Stimulated activated CD4-positive, alpha-beta T cell treated with anti-CD3 and anti-CD28 coated beads, TNF-alpha, amount 100 ng/mL, for 48 hours (primary cell): ENCODE measurements at places on chromosomes 11 and 22.

DNA sequence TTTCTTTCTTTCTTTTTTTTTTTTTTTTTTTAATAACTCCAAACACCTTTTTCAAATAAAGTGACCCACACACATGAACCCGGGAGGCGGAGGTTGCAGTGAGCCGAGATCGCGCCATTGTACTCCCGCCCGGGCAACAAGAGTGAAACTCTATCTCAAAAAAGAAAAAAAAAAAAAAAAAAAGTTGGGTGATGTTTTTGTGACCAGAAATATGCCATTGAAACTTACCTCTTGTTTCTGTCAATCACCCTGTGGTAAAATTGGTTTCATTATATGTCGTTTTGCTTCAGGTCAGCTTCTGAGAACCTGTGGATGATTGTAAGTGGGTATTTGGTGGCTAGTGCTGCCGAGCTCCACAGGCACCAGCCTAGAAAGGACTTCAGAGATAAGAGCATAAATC, 238.8 kb downstream of the TBC1D22A start:
- DNase-seq: no peak

DNA sequence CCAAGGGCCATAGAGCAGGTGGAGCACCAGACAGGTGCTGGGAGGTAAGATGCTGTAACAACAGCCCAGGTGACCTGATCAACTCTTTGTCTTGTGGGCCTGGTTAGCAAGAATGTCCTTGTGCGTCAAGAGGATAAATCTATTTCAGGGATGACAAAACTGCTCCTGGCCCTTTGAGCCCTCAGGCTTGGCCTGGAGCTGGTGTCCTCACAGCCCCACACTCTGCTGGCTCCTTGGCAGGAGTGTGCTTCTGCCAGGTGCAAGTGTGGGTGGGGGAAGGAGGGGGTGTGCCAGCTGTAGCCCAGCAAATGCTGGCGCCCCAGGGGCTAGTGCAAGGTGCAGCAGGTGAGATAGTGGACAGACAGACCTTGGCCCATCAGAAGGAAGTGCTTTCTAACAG, 19.5 kb downstream of the AMPD3 start:
- no peak for DNase-seq

DNA sequence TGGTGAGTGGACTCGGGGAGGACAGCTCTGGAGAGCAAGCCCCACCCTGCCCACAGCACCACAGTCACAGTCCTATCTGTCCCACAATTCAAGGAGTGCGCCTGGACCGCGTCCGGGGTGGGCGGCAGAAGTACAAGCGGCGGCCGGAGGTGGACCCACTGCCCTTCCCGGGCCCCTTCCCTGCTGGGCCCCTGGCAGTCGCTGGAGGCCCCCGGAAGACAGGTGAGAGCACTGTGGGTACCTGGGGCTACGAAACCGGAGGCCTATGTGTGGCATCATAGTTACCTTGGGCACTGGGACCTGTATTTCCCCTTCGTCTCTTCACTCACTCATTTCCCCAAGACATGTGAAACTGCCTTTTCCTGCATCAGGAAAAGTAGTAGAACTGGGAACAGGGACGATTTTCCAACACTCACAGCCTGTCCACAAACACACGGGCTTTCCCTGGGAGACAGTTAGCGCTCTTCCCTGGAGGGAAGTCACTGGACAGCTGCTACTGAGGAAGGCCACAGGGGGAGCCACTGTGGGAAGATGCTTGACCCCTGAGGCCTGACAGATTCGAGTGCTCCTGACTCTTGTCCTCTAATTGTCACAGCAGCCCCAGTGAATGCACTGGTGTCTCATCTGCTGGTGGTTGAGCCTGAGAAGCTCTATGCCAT, 3.1 kb downstream of the TRMT112 start:
- no peak for DNase-seq

- DNase-seq: peak; percentile 92
These were observed at the start of gene GATD1 for GRCh38 chr11:777288-778255. GATD1 (minus strand) TSS chr11:777487; CDS start chr11:777462, 25 bp downstream.

DNA sequence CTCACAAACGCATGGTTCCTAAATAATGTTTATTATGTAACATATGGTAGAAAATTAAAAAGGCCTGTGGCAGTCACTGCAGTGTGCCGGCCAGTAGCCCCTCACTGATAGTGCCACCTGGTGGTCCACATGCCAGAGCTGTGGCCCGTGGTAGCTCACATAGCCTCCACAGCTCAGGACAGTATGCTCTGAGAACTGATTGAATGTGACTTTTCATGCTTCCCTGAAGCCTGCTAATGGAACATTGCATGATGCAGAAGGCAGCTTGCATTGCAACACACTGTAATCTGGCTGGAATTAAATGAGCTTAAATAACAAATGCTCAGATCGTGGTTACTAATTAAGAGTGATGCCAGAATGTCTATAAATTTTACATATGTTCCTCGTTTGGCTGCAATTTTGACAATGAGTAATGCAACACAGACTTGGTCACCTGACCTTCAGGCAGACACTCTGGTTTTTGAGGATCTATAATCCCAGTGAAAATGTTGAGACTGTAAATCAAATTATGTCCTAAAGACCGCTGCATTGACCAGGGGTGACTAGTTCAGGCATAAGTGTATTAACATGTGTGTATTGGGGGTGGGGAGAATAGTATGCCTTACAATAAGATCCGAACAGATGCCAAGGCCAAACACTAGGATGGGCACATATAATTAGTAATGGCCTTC, 566.4 kb downstream of the METTL15 start:
- no peak for DNase-seq

- peak; percentile 88 for DNase-seq
These were observed at the start of gene UQCR10 for GRCh38 chr22:29767171-29768051. UQCR10 (plus strand) TSS chr22:29767369; CDS start chr22:29767399, 30 bp downstream.

DNA sequence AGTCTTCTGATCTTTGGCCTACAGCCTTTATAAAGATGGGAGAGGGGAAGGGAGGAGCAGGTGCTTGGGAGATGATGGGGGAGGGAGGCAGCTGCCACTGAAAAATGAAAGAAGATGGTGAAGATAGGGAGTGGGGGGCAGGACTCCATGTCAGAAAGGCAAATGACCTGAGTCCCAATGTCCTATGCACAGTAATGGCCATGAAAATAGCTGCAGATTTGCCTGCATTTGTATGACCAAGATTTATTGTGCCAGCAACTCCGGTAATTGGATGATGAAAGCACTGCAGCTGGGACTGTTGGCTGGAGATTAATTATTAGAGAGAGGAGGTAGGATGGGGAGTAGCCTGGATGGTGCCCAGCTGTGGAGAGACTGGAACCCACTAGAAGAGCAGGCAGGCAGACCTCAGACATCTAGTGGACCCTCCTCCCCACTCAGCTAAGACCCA, 36.1 kb downstream of the NEU3 start:
- no peak for DNase-seq
